Fibroblast of villous mesenchyme (primary cell): ENCODE measurements at places on chromosomes 7 and 10. TPM values are rescaled to one million over a fixed set of nuclear protein-coding genes. Genes with fewer than 3 reads are reported as not detected.

Gene PLEKHS1
- total RNA-seq: under 0.01 TPM in 1 of 2 replicates, not detected in the other

Gene PNLIPRP1
- not detected in 2 replicates for total RNA-seq

Gene ACHE
- total RNA-seq: not detected in 2 replicates

Gene SND1
- total RNA-seq: 205 and 241 TPM in 2 replicates

Gene UNC5B
- total RNA-seq: 9.9 and 37.0 TPM in 2 replicates

Gene LSM8
- 28.5 and 36.7 TPM in 2 replicates for total RNA-seq

Gene BEND7
- under 0.01 and 0.64 TPM in 2 replicates for total RNA-seq

Gene DMBT1
- under 0.01 TPM in 1 of 2 replicates, not detected in the other for total RNA-seq

Gene RET
- total RNA-seq: 0.43 and 1.3 TPM in 2 replicates

Gene IFIT1B
- total RNA-seq: under 0.01 TPM in 1 of 2 replicates, not detected in the other

Gene SPAM1
- not detected in 2 replicates for total RNA-seq

Gene LIPK
- total RNA-seq: not detected in 2 replicates

Gene ELOVL3
- 0.32 and 0.86 TPM in 2 replicates for total RNA-seq

Gene NSUN5
- 13.2 and 14.7 TPM in 2 replicates for total RNA-seq

Gene PDE6C
- total RNA-seq: not detected in 2 replicates

Gene EXOC6
- total RNA-seq: 4.5 and 7.8 TPM in 2 replicates

Gene MRC1
- total RNA-seq: under 0.01 TPM in 1 of 2 replicates, not detected in the other
